NCI-H1092 treated with DMSO at 0.1 percent for 48 hours (cell line): ENCODE measurements at places on chromosomes 7 and 10.

DNA sequence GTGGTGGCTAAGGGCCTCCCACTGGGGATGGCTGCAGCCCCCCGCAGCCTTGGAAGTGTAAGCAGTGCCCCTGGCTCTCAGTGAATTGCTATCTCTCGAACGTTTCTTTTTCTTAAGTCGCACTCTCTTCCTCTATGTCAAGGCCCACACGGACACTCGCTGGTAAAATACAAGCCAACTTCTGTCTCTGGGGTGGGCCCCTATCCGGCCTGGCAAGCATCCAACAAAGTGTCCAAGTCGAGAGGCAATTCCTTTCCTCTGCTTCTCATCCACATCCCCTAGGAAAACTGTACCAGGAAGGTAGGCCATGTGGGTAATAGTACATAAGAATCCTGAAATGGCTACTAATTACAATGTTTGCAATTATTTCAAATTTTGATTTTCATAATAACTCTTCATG lies 194.9 kb upstream of the MGMT start:
- DNase-seq: no peak

DNA sequence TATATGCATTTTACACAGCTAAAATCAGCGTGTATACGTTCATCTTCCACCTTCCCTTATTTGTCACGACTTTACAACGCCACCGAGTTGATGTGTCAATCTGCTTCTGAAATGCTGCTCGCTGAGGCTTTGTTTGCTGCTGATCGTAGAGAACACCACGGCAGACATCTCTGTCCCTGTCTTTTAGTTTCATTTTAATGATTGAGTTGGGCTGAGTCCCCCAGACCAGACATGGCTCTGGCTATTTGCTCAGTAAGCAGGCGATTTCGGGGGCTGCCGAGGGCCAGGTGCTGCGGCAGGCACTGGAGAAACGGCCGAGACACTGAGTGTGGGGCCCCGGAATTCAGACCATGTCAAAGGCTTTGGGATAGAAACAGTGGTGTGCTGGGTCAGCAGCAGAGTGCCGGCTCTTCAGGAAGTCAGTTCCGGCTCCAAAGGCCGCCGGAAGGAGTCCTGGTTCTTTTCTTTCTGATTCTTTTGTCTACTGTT lies 5.0 kb downstream of the LRRC27 start:
- DNase-seq: no peak

- no peak for DNase-seq
Observed at GRCh38 chr7:116306409-116307048, 96.2 kb downstream of the TES start.

- no peak for DNase-seq
Observed at GRCh38 chr7:144489504-144489903, 86.0 kb upstream of the NOBOX start.

DNA sequence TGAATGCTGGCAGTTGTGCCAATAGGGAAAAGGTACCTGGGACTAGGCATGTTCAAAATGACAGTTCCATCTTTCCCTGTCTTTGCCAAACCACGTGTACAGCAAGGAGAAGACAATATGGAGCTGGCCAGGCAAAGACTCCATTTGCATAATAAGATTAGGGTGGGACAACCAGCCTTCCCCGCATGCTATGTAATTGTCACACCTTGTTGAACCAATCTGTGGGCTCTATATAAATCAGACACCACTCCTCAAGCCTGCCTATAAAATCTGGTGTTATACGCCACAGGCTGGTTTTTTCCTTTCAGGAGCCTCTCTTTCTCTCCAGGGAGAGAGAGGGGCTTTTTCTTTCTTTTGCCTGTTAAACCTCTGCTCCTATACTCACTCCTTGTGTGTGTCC lies 11.0 kb upstream of the NUB1 start:
- DNase-seq: no peak

DNA sequence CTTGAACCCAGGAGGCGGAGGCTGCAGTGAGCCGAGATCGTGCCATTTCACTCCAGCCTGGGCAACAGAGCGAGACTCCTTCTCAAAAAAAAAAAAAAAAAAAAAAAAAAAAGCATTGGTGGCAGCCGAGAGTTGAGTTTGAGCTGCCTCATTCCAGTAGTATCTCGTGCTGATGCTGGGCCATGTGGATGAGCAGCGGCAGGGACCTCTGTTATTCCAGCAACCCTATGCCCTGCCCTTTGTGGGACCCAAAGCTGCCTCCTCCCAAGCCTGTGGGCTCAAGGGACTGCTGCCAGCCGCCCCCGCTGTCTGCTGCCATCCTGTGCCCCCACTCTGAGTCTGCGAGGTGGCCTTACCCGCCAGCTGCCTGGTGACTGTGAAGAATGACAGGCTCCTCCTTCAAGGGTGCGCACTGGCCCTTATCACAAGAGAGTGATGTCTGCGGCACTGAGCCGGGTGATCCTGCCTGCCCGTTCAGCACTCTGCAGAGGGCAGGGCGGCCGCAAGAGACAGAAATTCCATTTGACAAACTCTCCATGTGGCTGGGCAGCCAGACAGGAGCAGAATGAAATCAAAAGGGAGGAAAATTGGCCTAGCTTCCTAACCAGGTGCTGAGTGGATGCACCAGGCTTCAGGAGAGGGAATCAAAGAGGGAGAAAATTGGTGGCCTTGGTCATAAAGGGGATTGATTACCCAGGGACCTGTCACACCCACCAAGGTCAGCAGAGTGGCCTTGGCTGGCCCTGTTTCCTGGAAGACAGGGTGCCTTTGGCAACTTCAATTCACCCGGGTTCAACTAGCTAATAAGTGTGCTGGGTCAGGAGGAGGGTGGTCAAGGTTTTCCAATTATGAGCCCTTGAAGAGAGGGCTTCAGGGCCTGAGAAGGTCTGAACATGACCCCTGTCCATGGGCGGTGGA lies 65.3 kb upstream of the ZMIZ1 start:
- no peak for DNase-seq

GRCh38 chr10:125343118-125343925 lies 183.0 kb upstream of the CTBP2 start:
- DNase-seq: no peak
